ENCODE measurements at places on chromosomes 3 and 15.

GRCh38 chr15:98541519-98541918 lies 106.8 kb upstream of the IGF1R start:
- no peak for DNase-seq

GRCh38 chr3:153072856-153073255 lies 89.2 kb upstream of the RAP2B start:
- no peak for DNase-seq

- DNase-seq: no peak
These were observed 301.4 kb downstream of the UACA start for GRCh38 chr15:70461992-70462391.

DNA sequence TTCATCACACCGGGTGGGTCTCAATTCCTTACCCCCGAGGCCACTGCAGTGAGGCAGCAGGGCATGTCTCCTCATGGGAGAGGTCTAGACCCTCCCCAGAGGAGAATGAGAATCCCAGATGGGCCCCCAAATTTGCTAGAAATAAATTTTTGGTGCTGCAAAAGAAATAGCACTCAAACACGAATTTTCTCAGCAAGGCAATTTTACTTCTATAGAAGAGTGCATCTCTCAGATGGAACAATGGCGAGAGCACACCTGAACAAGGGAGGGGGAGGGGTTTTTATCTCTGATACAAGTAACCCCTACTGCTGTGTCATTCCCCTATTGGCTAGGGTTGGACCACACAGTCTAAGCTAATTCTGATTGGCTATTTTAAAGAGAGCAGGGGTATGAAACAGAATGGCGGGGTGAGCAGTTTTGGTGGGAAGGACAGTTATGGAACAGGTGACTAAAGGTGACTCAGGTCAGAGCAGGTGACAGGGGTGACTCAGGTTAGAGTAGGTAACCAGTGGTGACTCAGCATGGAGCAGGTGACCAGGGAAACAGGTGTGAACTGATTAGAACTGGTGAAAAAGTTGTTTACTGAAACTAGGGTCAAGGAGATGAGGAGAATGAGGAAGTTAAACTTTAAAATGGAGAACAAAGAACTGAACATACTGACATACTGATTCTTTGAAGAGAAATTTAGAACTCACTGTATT lies 93.0 kb upstream of the WNT7A start:
- DNase-seq: no peak

- no peak for DNase-seq
These were observed 2.4 kb upstream of the AP3B2 start for GRCh38 chr15:82712036-82712435.

DNA sequence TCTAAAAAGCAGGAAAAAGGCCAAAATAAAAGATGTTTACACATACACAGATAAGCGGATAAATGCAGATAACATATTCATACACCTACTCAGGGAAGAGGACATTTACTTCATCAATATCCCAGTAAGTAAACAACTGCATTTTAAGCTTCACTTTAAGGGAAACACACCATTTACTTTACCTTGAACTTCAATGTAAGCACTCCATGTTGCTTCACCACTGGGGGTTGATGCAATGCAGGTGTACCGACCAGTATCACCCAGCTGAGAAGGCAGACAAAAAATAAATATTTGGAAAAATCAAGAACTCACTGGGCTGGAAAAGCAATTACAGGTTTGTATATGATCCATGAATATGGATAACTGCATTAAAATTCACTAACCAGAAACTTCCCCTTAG lies 1099.5 kb downstream of the ROBO1 start:
- DNase-seq: no peak

DNA sequence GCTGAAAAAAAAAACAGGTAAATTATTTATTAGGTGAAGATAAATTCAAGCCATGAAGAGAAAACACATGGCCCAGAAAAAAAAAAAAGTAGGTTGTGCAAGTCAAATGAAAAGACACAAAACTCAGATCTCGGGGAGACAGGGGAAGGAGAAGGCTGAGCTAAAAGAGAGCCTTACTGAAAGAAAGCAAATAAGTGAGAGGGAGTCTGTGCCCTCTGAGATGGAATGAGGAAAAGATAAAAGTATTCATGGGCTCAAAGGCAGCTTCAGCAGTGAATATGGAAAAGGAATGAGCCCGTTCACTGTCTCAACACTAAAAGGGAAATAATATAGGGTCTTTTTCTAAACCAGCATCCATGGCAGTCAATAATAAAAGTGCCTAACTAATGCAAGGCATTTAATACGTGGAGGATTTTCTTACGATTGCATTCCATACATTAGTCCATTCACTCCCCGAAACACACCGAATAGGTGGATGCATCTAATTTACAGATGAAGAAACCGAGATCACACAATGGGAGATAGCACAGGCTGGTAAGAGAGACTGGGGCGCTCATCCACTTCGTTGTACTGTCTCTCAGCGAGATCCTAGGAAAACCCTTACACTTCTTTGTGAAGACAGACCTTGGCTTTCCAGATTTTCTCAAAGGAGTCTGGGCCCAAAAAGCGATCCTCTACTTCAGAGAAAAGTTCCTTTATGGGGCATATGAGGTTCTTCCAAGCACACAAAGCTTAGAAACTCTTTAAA lies 1.1 kb downstream of the TFDP2 start:
- peak; percentile 5 for DNase-seq

DNA sequence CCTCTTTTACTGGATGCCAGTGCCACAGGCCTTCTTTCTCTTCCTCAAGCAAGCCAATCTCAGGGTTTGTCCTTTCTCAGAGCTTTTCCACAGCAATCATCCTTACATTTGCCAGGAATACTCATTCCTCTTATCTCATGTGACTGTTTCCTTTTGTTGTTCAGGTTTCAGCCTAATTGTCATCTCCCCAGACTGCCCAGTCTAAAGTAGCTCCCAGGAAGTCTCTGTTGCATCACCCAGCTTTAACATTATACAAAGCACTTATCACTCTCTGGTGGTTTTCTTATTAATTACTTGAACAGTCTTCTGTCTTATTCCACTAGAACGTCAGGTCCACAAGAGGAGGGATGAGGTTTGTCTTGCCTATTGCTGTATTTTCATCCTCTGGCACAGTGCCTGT lies 65.8 kb downstream of the CADPS start:
- no peak for DNase-seq

GRCh38 chr15:68739390-68740080 lies 81.2 kb downstream of the ANP32A start:
- DNase-seq: no peak

DNA sequence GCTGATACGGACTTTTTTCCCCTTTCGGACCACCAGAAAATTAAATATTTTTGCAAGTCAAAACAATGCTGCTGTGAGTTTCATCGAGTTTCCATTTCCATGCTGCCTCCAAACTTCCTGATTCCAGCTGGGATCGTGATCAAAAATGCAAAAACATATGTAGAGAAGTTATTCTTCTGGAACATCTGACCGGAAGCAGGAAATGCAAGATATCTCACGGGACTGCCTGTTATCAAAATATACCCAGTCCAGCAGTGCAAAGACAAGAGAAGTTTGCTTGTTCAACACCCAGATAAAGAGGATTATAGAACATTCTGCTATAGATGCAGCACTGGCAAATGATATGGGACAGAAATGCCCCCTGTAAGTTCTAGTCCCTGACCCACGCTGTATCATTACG lies 726.7 kb upstream of the NR2F2 start:
- peak; percentile 45 for DNase-seq

DNA sequence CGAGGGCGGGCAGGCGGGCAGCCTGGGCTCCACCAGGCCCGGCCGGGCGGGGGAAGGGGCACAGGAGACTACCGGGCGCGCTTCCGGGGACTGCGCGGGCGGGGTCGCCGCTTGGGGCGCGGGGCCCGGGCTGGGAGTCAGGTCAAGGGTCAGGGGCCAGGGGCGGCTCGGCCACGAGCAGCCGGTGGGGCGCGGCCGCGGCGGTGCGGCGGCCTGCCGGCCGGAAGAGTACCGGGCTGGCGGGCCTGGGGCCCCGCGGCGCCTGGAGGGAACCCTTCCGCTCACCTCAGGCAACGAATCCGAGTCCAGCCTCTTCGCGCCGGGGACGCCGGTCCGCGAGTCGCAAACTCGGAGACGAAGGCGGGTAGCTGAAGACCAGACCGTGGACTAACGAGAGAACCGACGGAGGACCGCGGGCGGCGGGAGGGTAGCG lies 225 bp downstream of the RHOA start:
- DNase-seq: peak; percentile 36

DNA sequence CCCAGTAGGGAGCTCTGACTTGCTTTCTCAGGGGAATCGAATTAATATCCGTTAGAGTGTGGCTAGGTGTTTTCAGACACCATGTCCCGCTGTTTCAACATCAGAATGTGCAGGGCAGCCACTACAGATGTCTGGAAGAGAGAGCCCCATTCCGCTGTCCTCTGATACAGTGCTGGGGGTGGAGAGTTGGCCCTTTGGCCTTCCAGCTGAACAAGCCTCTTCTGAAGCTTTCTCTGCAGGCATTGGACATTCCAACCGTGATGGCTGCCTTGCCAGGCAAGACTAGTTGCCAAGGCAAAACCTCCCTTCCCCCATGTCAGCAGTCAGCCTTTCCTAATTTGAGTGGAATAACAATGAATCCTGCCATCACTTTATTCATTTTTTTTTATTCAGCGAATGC lies 1.5 kb downstream of the FAH start:
- peak; percentile 19 for DNase-seq

DNA sequence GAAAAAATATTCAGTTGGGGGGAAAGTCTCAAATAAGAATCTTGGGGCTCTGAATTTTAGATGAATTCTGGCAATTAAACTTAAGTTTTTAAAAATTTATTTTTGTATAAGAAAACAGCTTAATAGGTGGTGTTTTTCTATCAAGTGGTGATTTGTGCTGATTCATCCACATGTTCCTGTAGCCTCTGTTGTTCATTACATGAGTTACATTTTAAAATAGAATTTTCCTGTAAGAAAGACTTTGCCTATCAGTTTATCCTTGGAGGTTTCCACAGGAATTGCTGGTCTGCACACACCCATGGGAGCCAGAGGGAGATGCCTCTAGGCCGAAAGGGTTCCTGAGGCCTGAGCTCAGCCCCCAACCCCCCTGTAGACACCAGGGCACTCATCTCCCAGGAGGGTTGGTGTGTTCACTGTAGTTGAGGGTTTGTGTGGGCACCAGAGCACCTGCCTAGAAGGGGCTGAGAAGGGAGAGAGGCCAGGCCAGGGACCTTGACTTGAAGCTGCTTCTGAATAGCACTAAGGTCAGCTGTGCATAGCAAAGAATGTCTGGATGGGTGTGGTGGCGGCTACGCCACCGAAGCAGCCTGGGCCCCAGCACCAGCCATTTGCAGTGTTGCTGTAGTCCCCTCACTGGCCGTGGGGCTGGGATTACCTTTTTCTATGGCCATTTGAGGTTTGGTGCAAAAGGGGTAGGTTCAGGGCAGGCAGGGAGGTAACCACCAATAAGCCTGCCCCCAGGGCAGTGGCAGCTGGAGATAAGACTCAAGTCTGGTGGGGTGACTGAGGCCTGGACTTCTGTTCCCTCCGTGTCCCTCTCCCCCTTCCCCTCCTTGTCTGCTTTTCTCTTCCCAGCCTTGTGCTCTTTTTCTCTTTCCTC lies 11.9 kb downstream of the DNAJA4 start:
- no peak for DNase-seq

DNA sequence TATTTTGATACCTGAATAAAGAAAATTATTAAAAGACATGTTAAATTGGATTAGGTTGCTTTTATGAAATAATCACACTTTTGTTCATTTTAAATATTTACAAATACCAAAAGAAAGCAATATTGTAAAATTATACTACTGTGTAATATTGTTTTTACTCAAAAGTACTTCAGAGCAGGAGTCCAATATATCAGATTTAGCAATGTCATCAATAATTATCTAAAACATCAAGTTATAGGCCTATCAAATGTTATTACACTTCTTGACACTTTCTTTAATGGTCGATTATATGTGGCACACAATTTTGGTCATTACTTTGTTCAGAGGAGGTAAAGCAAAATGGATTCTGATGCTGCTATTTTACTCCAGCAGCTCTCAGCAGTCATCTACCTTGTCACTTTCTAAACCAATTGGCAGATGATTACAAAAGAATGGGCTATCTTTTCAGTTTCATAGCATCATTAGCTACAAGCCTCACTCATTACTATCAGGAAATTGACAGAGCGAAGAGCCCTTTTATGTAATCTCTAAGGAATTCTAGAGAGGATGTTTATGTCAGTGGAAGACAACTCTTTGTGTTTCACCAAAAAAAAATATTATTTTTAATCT lies 318.6 kb downstream of the PLOD2 start:
- no peak for DNase-seq

GRCh38 chr3:38552364-38552763 lies 56.2 kb downstream of the EXOG start:
- no peak for DNase-seq

DNA sequence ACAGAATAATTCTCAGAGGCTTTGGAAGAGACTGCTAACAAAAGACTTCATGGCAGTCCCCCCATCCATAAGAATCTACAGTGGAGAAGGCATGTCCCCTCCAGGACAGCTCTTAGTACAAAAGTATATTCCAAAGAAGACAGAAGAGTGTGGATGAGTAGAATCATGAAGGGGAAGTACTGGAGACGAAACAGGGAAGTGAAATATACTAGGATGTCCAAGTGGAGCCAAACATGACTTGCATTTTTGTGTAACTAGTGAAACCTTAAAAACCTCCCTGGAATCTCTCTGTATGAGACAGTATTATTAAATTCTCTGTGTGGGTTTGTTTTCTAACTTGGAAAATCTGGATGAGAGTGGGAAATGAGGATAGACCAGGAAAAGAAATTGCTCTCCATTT lies 312.4 kb downstream of the RSL24D1 start:
- DNase-seq: no peak

DNA sequence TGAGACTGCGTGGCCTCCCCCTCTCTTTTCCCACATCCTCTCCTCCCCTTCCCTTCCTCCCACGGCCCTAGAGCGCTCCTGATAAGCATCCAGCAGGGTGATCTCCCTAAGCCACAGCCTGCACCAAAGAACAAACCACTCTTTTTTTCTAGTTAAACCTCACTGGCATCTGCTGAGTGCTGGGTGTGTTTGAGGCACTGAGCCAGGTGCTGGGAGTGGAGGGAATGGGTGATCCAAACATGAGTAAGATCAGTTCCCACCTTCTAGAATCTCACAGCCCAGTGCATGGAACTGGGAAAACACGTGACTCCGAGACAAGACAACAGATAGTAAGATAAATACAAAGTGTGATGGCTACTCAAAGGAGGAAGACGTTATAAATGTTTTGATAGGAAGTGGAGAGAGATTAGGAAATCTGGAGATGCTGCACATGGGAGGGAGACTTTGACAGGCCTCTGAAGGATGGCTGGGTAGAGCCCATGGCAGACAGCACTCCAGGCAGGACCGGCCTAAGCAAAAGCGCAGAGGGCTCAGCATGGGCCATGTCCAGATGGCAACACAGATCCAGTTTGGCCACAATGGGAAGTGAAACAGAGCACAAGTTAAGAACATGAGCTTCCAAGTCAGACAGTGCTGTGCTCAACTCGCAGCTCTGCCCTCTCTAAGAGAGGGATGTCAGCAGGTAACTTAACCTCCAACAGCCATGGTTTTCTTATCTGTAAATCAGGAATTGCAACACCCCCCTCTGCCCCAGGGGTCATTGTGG lies 55.6 kb downstream of the CCR3 start:
- no peak for DNase-seq

DNA sequence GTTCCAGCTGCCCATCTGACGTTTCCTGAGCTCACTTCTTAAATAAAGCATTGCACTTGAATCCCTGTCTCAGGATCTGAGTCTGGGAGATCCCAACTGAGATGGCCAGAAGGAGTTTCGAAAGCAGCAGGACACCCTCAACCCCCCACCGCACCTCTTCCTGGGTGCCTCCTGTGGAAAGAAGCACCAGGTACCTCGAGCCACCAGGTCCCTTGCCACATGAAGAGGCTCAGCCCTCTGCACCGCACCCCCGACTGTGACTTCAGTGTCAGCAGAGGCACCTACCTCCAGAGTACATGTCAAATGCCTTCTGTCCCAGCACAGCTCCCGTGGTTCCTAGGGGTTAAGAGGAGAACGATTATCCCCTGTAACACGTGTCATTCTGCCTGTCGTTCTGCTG lies 26.7 kb downstream of the FAM3D start:
- no peak for DNase-seq

Data from AG10803 (cell line).